ENCODE measurements at places on chromosomes 1 and 21. TPM values are rescaled to one million over a fixed set of nuclear protein-coding genes. Genes with fewer than 3 reads are reported as not detected.

- H3K4me1 ChIP-seq, result no peaks in the 10 kb centered on the region
- H3K27ac ChIP-seq, result no peak overlapping the region
- H3K4me3 ChIP-seq, result no peak overlapping the region
- H3K36me3 ChIP-seq, result no peaks in the 10 kb centered on the region
These were observed 173.8 kb downstream of the RASAL2 start for GRCh38 chr1:178267646-178268094.

DNA sequence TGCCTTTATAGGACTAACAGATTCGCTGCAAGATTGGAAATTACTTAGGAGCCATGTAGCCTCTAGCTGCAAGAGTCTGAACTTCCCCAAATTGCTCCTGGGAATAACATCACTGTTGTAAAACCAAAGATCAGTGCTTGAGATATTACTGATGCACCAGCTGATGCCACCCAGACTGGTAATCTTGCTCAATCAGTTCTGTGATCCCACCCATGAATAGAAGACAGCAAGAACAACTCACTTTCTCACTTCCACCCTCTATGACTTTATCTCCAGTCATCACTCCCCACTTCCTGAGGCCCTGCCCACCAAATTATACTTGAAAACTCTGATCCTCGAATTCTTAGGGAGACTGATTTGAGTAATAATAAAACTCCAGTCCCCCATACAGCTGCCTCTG is 1011.1 kb downstream of the PLA2G4A start:
- H3K27ac ChIP-seq, result no peak overlapping the region
- H3K36me3 ChIP-seq, result no peaks in the 10 kb centered on the region
- H3K4me1 ChIP-seq, result no peaks in the 10 kb centered on the region

TMEM234 gene
- total RNA-seq, result 6.9 TPM

GRCh38 chr1:171206204-171206977 is 21.3 kb downstream of the FMO2 start:
- DNase-seq, result no peak
- peaks cover 18% of the 10 kb centered on the region for H3K27me3 ChIP-seq
- H3K36me3 ChIP-seq, result no peaks in the 10 kb centered on the region
- no peak overlapping the region for H3K4me3 ChIP-seq
- no peaks in the 10 kb centered on the region for H3K4me1 ChIP-seq

CA14 gene
- total RNA-seq, result not detected

- H3K4me3 ChIP-seq, result no peak overlapping the region
- H3K27me3 ChIP-seq, result peaks cover 1% of the 10 kb centered on the region
- H3K4me1 ChIP-seq, result no peaks in the 10 kb centered on the region
- H3K36me3 ChIP-seq, result no peaks in the 10 kb centered on the region
These were observed 26.8 kb upstream of the BACH1 start for GRCh38 chr21:29271927-29272333.

DNA sequence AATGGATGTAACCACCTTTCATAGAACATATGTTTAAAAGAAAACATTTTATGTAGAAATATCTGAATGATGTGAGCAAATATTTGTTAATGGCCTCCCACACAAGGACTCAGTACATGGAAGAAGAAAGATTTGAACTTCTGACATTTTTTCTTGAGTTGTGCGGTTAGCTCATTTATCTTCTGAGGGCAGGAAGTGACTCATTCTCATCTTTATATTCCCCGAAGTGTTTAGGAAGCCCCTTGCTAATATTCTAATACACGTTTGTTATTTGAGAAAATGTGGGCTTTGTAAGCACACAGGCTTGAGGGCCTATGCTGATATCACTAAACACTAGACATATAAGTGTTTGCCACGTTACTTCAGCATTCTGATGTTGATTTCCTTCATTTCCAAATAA is 392.5 kb upstream of the PTBP2 start:
- no peak overlapping the region for H3K27ac ChIP-seq
- no peak for DNase-seq
- no peaks in the 10 kb centered on the region for H3K27me3 ChIP-seq
- H3K4me1 ChIP-seq, result no peaks in the 10 kb centered on the region
- no peak overlapping the region for H3K4me3 ChIP-seq

DNA sequence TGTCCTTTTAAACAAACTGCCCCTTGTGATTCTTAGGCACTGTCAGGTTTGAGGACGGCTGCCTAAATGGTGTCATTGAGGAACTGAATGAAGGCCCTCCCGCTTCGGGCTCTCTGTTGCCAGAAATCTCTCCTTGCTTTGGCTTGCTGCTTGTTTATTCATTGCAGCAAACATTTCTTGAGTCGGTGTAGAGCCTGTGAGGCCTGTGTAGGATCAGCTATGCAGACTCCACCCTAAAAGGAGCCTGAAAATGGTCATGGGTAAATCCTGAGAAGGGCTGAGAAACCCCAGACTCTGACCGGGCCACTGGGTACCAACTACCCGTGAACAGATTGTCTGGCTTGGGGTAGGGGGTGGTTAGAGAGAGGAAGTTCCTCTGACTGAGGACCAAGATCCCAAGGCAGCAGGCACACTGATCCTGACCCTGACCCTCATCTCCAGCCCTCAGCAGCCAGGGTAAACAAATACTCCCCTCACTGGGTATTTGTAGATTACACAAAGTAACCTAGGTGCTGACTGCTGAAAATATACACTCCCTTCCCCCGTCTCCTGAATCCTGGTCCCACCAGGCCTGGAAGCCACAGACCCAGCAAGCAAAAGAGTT is 3.1 kb downstream of the IL6R start:
- DNase-seq, result no peak
- peak overlapping the region; percentile 70 for H3K4me3 ChIP-seq
- peaks cover 73% of the 10 kb centered on the region for H3K4me1 ChIP-seq
- no peaks in the 10 kb centered on the region for H3K27me3 ChIP-seq
- H3K36me3 ChIP-seq, result no peaks in the 10 kb centered on the region
- peak overlapping the region; percentile 78 for H3K27ac ChIP-seq

ZMYND12 gene
- 1.4 TPM for total RNA-seq

GRCh38 chr1:246798606-246799496 is 74.6 kb downstream of the SCCPDH start:
- no peaks in the 10 kb centered on the region for H3K27me3 ChIP-seq
- no peak overlapping the region for H3K27ac ChIP-seq
- H3K4me1 ChIP-seq, result no peaks in the 10 kb centered on the region
- no peak overlapping the region for H3K4me3 ChIP-seq
- no peak for DNase-seq

- DNase-seq, result peak; percentile 69
- H3K4me1 ChIP-seq, result peaks cover 78% of the 10 kb centered on the region
- peak overlapping the region; percentile 56 for H3K4me3 ChIP-seq
- peaks cover 8% of the 10 kb centered on the region for H3K36me3 ChIP-seq
- peak overlapping the region; percentile 96 for H3K27ac ChIP-seq
These were observed 10.9 kb downstream of the IER5 start for GRCh38 chr1:181099152-181100014.

DNA sequence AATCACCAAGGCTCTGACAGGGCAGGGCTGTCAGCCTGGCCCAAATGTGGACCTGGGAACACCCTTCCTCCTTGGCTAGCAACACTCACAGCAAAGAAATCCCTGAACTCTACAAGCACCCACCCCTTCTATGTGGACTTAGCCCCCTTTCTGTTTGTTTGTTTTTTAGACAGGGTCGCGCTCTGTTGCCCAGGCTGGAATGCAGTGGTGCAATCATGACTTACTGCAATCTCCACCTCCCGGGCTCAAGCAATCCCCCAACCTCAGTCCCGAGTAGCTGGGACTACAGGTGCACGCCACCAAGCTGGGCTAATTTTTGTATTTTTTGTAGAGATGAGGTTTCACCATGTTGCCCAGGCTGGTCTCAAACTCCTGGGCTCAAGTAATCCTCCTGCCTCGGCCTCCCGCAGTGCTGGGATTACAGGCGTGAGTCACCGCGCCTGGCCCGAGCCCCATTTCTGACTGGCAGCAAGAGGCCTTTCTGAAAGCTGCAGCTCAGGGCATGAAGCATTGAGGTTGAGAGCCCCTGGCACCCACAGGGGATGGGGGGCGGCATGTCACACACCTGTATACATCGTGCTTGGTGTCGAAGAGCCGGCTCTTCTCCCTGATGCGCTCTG is 16.2 kb downstream of the RIPK4 start:
- no peak overlapping the region for H3K4me3 ChIP-seq
- H3K27me3 ChIP-seq, result no peaks in the 10 kb centered on the region
- H3K4me1 ChIP-seq, result no peaks in the 10 kb centered on the region
- no peaks in the 10 kb centered on the region for H3K36me3 ChIP-seq
- DNase-seq, result no peak

DNA sequence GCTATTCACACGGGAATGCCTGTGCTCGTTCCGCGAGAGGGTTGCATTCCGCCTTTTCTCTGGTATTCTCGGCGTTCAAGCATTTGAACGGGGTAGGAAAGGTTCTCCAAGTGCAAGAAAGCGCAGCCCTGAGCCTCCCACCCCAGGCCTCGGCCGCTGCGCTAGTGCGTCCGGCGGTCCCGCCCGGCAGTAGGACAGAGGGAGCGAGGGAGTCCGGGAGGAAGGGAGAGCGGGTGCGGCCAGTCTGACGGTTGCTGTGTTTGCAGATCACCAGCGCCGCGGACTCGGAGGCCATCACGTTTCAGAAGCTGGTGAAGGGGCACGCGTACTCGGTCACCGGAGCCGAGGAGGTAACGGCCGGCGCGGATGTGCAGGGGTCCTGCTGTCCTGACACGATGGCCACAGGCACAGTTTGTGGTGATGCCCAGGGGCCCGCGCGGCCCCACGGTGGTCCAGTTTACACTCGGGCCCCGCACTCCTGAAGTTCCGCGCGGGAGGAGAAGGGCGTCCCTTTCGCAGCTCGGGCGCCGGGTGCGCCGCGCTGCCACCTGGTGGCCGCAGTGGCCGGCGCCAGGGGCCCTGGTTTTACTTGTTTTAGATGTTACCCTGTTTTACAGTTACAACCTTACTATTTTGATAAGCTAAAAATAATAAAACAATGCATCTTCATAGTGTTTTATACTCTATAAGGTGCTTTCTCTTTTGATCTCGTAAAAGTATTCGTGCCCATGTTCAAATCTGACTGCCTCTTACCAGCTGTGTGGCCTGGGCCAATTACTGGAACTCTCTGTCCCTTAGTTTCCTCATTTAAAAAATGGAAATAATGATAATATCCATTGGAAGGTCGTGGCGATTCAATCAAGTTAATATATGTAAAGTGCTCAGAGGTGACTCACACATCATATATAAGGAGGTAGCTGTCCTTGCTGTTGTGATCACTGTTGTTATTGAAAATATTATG is 36.7 kb downstream of the CAPN2 start:
- H3K27me3 ChIP-seq, result no peaks in the 10 kb centered on the region
- H3K4me3 ChIP-seq, result peak overlapping the region; percentile 58
- peak; percentile 70 for DNase-seq
- peaks cover 9% of the 10 kb centered on the region for H3K4me1 ChIP-seq

DNA sequence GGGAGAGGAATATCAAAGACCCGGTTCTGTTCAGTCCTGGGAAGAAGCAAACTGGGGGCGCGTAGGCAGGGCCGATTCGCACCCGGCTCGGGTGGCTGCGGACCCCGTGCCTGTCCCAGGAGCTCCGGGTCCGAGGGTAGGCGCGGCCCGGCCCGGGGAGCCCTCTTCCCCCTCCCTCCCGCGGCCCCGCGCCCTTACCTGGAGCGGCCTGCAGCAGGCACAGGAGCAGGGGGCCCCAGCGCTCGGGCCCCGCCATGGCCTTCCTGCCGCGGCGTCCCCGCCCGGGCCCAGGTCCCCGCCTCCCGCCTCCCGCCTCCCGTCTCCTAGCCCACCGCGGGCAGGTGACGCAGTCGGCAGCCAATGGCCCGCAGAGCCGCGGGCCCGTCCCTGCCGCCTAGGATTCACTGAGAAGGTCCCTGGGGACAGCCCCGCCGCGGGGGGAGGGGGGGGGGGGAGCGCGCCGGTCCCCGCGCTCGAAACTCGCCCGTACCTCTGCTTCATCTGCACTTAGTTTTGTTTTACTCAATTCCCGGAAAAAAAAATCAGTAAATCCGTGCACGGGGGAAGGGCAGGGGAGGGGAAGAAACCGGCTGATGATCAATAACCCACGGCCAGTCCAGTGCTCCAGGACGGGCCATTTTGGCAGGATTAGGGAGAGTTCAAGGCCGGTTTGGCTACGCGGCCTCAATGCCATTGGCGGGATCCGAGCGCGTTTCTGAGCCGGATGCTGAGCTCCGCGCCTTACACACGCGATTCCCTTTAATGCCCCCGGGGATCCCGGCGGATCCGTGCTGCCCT is at the start of gene IFNLR1:
TSS of gene IFNLR1 (minus strand) at position 297 of the 798 bp plus-strand sequence. CDS start at position 256, 41 bp downstream.
- H3K4me1 ChIP-seq, result peaks cover 65% of the 10 kb centered on the region
- H3K36me3 ChIP-seq, result peaks cover 1% of the 10 kb centered on the region
- peak; percentile 91 for DNase-seq
- peak within 1 kb of the TSS; percentile 56 for H3K27ac ChIP-seq
- peak within 1 kb of the TSS; percentile 78 for H3K4me3 ChIP-seq

CBR3 gene
- 13.5 TPM for total RNA-seq

DNAJC16 gene
- total RNA-seq, result 10.0 TPM

- no peaks in the 10 kb centered on the region for H3K36me3 ChIP-seq
- no peak overlapping the region for H3K27ac ChIP-seq
- no peak overlapping the region for H3K4me3 ChIP-seq
These were observed 49.9 kb downstream of the TOMM20 start for GRCh38 chr1:235078480-235079381.

- peaks cover 10% of the 10 kb centered on the region for H3K27me3 ChIP-seq
- no peak overlapping the region for H3K4me3 ChIP-seq
- H3K4me1 ChIP-seq, result no peaks in the 10 kb centered on the region
- H3K36me3 ChIP-seq, result no peaks in the 10 kb centered on the region
These were observed 40.0 kb upstream of the PRMT6 start for GRCh38 chr1:107016376-107016978.

KCNQ4 gene
- 0.43 TPM for total RNA-seq

- peaks cover 43% of the 10 kb centered on the region for H3K36me3 ChIP-seq
- peak overlapping the region; percentile 90 for H3K27ac ChIP-seq
These were observed 9.9 kb downstream of the RNF223 start for GRCh38 chr1:1063945-1064831.

- DNase-seq, result no peak
- no peak overlapping the region for H3K4me3 ChIP-seq
- H3K36me3 ChIP-seq, result no peaks in the 10 kb centered on the region
- no peaks in the 10 kb centered on the region for H3K4me1 ChIP-seq
- peaks cover 18% of the 10 kb centered on the region for H3K27me3 ChIP-seq
- no peak overlapping the region for H3K27ac ChIP-seq
These were observed 50.0 kb upstream of the ZNF648 start for GRCh38 chr1:182111496-182111895.

PPIAL4G gene
- not detected for total RNA-seq

OR2AK2 gene
- total RNA-seq, result not detected

DNA sequence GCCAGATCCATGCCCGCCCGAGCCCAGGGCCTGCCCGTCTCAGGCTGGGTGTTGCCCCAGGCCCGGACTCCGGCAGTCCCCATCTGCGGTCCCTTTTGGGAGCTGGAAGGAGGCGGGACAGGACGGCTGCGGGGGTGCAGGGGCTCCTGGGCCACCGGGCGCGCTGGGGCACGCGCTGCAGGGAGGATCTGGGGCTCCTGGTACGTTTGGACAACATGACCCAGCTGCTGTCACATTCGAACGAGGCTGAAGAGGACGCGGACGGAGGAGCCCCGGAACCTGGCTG is 6.6 kb upstream of the CALML6 start:
- H3K27ac ChIP-seq, result peak overlapping the region; percentile 42
- peak overlapping the region; percentile 66 for H3K4me3 ChIP-seq
- peak; percentile 42 for DNase-seq

DNA sequence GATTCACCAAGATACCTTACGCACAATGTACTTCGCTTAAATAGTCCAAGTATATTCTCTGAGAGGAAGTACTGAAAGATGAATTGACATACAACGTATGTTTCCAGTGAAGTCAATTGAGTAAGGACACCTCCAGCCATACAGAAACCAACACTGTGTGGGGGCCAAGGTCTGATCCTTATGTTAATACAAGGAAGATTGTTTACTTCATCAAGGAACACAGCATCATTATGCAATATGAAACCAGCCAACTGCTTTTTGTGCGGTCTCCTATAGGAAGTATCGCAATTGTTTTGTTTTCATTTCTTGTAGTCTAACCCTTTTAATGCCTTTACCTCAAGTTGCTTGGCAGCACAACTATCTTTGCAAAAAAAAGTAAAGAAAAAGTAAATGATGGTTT is 28.2 kb upstream of the TEKT2 start:
- no peaks in the 10 kb centered on the region for H3K27me3 ChIP-seq
- no peak overlapping the region for H3K27ac ChIP-seq
- no peak overlapping the region for H3K4me3 ChIP-seq
- peaks cover 8% of the 10 kb centered on the region for H3K36me3 ChIP-seq

Data from activated CD8-positive, alpha-beta T cell treated with anti-CD3 and anti-CD28 coated beads for 36 hours (primary cell).